ENCODE measurements at places on chromosomes 12 and 14.

DNA sequence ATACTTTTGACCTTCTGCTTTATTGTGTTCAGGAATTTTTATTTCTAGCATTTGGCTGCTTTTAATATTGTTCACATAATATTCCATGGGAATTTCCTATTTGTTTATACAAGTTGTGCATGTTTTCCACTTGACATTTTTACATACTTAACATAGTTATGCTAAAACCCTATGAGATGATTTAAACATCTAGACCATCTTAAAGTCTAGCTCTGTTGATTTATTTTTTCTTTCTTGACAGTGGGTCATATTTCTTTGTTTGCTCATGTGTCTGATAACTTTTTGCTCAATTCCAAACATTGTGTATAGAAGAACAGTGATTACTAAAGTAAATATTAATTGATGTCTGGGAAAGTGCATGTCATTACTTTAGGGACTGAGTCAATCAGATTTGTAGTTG lies 202.1 kb upstream of the PDZRN4 start:
- DNase-seq: no peak

GRCh38 chr12:41076114-41076513 lies 112.0 kb upstream of the PDZRN4 start:
- no peak for DNase-seq

DNA sequence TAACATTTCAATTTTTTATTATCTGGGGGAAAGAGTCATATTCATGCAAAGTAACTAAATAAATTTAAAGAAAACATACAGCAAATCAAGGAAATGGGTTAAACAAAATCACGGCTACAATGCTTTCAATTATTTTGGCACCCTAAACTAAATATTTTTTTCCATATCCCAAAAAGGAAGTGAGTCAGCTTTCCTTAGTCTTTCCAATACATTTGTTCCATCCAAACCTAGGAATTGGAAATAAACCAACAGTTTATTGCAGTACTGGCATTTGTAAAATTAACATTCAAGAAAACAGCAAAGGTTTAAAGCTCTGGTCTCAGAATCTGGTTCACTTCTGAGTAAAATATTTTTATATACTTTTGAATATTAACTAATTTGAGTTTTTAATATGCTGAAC lies 89.2 kb downstream of the BCL2L14 start:
- DNase-seq: no peak

DNA sequence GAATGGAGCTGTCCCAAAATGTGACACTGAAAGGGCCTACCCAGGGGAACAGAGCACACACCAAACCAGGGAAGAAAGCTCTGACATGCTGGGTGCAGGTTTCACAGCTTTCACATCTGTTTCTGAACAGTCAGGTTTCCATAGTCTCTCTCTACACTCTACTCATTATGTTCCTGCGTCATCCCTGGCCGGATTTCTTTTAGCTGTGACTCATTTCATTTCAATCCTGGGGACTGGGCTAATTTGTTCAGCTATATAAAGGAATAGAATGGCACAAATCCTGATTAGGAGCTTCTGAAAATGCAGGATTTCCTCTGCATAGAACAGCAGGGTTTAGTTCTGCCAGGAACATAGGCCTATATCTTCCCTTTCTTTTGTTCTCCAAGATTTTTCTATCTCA lies 649.8 kb downstream of the RPS29 start:
- no peak for DNase-seq

GRCh38 chr14:60723907-60724618 lies at the start of gene SIX4:
Gene SIX4, minus strand, starts transcription at chr14:60724351. Its CDS starts 277 bp downstream, at chr14:60724074.
- peak; percentile 98 for DNase-seq

DNA sequence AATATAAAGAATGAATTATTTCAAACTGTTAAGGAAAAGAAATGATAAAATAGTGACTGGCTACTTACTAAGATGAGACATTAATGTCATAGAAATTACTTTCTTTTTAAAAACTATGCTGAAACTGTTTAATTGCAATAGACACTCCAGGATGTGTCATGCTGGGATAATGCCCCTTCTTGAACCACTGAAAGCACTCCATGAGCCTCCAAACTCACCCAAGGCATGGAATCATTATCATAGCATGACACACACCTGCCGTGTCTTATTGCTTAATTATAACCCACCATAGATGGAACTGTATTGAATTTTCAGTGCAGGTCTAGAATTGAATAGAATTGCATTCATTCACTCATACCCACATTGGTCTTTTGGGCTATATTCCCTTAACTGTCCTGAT lies 4.3 kb downstream of the MBIP start:
- DNase-seq: peak; percentile 72

DNA sequence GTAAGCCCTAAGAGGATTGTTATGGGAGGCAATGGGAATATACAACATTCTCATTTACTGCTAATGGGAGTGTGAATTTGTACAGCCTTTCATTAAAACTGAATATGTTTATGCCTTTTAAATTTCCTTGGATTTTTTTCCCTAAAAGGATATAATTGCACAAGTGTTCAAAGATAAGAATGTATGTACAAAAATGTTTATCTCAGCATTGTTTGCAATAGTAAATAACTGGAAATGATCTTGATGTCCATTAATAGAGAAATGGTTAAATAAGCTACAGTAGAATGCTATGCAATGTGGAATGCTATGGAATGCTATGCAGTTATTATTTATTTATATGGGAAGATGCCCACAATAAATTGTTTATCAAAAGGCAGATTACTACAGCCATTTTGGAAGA lies 62.5 kb upstream of the SLC38A2 start:
- no peak for DNase-seq

DNA sequence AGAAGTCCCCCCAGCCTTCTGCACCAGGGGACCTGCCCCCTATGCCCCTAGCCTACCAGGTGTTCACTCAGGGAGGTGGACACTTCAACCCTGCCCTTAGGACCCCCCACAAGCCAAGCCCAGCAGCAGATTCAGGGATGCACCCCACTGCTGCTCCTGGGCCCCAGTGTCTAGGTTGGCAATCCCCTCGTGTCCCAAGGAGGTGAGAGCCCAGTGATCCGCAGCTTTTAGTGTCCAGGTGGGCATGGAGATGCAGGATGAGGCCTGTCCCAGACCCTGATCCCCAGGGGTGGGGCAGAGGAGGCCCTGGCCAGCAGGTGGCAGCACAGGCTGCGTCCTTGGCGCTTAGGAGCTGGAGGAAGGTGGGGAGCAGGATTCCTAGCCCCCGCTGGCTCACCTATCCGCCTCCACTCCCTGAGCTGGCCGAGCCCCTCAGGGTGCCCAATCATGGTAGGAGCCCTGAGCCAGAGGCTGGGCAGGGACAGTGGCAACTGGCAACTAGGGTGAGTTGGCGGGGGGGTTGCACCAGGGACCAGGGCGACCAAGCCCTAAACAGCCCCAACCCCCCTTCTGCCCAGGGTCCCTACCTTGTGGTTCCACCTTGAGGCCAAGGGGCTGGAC lies 4.1 kb downstream of the CKB start:
- peak; percentile 67 for DNase-seq
